CMK (cell line): ENCODE measurements at places on chromosomes 6 and 20.

DNA sequence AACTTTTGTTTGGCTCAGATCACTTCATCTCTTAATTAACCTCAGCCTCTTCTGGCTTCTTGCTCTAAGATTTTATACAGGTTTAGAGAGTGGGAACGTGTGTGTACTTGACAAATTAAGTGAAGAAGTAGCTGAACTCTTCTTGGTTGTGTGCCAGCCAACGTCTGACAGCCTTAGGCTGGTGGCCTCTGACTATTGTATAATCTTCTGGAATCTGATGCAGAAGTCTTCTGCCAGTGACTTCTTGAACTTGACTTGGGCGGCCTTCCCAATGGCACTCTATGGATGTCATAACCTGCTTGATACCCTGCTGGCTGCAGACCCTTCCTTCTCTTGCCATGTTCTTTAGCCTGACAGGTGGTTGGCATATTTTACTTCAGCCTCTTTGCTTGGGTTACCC is 660.5 kb downstream of the DOK5 start:
- DNase-seq = no peak

- no peak for DNase-seq
These were observed 121.9 kb downstream of the INSM1 start for GRCh38 chr20:20489648-20490341.

DNA sequence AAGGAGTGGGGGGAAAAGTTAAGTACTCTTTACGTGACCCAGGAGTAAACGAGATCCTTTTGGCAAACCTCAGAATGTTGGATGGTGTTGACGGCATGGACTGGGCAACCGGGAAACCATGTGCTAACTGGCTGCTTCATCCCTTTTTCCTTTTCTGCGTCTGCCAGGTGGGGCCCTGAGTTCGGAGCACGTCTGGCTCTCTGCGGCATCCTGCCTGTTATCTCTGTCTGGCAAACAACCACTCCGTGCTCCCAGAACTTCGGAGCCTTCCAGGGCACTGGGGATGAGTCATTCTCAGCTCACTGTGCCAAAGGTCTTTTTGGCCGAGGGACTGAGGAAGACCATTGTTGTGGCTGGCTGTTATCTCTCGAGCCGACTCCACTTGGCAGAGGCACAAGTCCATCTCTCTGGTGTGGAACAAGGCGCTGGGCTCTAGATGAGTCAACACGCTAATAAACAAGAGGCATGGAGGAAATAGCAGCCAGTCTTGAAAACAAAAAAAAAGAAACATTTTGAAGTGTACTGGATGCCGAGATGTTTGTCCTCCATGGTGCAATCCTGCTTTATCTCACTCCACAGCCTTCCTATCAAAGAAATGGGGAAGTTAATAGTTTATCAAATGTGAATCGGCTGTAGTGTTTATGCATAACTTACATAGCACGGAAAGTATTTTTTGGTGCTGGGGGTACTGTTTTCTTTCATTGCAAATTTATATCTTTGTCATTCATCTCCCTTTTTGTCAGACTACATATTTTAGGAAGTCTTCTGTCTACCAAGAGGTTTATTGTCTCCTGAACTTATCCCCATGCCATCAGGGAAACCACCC is 64.6 kb upstream of the TXNDC5 start:
- peak; percentile 74 for DNase-seq

- DNase-seq = no peak
These were observed 206.8 kb downstream of the SIM1 start for GRCh38 chr6:100257793-100258395.
